ENCODE measurements at places on chromosomes 2 and 18.

DNA sequence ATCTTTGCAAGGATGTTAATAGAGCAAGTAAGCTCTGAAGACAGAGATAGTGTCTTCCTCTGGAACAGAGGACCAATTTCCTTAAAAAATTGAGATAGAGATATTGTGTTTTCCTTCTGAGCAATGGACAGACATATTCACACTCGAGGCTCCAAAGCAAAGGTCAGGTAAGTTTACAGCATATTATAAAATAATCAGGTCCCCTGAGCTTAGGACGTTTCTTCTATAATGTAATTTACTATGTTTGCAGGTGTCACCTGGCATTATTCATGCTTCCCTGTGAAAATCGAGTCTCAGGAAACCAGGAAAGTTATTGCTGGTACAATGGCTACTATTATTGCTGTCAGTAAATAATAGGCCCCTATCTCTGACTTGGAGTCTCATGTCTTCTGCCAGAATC, 1135.8 kb upstream of the ACVR2A start:
- DNase-seq: no peak

DNA sequence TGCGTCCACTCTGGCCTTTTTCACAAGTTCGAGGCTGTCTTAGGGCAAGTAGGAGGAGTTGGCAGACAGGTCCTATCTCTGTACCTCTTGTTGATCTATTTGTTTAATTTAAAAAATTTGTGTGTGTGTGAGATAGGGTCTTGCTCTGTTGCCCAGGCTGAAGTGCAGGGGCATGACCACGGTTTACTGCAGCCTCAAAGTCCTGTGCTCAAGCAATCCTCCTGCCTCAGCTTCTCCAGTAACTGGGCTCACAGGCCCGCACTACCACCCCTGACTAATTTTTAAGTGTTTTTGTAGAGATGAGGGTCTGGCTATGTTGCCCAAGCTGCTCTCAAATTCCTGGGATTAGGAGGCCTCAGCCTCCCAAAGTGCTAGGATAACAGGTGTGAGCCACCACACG, 4.2 kb upstream of the SLC35F6 start:
- DNase-seq: no peak

DNA sequence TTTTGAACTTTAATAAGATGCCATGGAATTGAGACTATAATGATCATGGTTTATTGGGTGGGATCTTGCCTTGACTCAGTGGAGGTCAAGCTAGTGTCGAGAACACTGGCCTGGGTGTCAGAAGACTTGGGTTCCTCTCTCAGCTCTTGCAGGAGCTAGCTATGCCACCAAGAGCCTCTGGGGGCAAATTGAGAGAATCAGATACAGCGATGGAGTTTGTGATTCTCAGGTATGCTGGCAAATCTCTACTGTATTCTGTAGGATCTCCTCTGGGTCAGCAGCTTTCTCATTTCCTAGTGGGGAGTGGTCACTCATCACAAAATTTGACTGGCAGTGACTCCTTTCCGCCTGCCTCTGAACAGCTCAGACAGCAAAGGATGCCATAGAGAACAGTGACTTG, 477.0 kb downstream of the RNF144A start:
- DNase-seq: no peak

GRCh38 chr2:230865766-230866755, 1.3 kb downstream of the ITM2C start:
- DNase-seq: no peak

DNA sequence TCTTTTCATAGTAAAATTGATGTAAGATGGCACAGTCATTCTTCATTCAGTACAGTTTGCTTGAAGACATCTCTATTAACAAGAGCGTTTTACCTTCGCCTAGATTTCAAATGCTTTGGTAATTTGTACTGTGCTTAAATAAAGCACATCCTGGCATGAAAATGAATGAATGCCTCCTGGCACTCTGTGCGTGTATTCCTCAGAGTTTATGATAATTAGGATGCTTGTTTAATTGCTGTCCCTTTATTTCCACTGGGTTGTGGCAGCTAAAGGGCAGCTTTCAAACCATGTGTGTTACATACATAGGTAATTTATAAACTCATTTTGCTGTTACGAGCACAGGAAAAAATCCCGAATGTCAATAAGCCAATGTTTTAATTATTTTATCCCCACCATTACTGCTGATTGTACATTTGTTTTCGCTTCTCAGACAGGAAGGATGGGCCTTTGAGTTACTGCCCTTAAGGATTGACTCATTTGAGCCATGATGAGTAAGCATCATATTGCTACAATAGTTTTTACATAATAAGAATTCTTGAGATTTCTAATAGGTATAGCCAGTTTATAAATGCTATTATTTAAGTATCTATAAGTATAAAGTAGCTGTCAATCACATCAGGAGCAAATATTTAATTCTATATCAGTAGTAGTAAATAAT, 516.5 kb downstream of the XIRP2 start:
- no peak for DNase-seq

GRCh38 chr2:14120376-14120775, 512.1 kb upstream of the LRATD1 start:
- DNase-seq: no peak

- DNase-seq: no peak
Observed at GRCh38 chr2:215275824-215276223, 36.0 kb upstream of the ATIC start.

DNA sequence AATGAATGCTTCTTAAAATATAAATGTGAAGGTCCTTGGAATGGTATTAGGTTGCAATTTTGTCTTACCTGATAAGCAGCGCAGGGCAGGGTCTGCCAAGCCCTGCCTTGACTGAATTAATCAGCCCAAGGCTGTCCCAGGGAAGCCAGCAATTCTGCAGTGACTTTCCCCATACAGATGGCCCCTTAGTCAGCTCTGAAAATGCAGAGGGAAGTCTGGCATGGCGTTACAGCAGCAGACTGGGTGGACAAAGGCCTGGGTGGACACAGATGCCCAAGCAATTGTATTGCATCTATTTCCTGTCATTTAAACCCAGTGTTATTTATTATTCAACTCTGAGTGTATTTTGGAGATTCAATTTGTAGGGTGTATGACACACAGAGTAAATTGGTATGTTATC, 56.6 kb upstream of the NOL4 start:
- no peak for DNase-seq

- DNase-seq: no peak
Observed at GRCh38 chr2:81303321-81303720, 998.8 kb upstream of the LRRTM1 start.

DNA sequence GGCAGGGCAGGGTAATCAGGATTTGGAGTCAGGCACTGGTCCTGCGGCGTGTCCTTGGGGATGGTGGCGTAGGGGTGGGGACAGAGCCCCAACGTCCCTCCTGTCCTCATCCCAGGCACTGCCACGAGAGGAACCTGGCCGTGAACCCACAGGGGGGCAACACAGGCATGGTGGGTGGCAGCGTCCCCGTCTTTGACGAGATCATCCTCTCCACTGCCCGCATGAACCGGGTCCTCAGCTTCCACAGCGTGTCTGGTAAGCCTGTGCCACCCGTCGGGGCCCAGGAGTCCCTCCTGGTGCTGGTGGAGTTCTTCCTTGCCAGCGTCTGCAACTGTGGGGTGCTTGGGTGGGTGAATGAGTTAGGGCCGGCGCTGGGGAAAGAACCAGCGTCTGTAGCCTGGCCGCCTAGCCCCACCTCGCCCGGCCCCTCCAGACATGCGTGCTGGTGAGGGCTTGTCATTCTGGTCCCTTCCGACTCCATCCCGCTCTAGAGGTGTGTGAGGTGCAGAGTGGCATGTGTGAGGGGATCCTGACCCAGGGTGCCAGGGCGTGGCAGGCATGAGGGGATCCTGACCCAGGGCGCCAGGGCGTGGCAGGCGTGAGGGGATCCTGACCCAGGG, 8.0 kb downstream of the D2HGDH start:
- no peak for DNase-seq

- DNase-seq: no peak
Observed at GRCh38 chr2:17615728-17616351, 75.3 kb downstream of the VSNL1 start.

DNA sequence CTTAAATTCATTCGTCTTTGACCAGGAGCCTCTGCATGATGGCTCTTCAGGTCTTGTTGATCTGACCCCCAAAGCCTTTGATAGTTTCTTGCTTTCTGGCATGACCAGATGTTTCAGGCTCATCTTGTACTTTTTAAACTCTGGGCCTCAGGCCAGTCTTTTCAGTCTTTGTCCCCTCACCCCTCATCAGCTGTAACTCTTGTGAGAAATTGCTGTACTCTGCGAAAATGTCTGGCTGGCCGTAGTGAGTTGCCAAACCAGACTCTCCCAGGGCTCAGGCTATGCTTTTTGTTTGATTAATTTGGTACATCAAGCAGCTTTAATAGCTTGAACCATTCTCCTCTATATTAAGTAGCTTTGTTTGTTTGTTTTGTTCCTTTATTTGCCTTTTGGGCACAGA, 75.9 kb downstream of the BABAM2 start:
- DNase-seq: no peak

GRCh38 chr2:16664052-16664731, 1.4 kb downstream of the CYRIA start:
- no peak for DNase-seq

DNA sequence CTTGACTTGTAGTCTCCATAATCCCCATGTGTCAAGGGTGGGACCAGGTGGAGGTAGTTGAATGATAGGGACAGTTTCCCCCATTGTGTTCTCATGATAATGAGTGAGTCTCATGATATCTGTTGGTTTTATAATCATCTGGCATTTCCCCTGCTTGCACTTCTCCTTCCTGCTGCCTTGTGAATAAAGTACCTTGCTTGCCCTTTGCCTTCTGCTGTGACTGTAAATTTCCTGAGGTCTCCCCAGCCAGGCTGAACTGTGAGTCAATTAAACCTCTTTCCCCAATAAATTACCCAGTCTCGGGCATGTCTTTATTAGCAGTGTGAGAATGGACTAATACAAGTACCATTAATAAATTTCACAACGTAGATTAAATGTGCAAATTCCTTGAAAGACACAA, 102.3 kb upstream of the EPB41L5 start:
- DNase-seq: no peak

DNA sequence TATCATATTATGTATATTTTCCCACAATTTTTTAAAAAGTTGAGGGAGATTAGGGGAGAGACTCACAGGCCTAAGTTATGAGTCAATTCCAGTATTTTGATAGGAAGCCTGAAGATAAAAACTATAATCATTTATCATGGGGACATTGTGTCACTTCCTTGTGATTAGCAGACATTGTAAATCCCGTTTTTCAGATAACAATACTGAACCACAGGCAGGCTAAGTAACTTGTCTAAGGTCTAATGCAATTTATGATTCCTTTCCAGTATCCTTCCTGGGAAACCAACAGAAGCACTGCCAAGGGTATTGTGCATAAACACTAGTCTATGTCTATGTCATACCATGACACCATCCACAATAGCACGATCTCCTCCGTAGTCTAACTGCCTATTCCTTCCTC, 235.2 kb upstream of the PIK3C3 start:
- DNase-seq: no peak

GRCh38 chr2:2600366-2600765, 269.3 kb upstream of the MYT1L start:
- no peak for DNase-seq

DNA sequence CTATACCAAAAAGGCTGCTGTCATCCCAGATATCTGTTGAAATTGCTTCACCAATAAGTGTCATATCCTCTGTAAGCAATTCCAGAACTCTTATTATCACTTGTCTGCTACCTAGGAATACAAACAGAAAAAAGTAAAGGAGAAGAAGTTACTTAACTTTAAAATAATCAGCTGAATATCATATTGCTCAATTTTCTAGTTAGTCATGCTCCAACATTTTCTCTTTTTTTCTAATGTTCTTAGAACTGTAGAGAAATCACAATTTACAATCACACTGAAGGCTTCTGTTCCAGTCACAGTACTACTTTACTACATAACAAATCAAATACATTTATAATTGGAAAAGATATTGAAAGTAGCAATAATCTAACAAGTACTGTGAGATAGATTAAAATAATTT, 17.4 kb downstream of the RTTN start:
- DNase-seq: no peak

DNA sequence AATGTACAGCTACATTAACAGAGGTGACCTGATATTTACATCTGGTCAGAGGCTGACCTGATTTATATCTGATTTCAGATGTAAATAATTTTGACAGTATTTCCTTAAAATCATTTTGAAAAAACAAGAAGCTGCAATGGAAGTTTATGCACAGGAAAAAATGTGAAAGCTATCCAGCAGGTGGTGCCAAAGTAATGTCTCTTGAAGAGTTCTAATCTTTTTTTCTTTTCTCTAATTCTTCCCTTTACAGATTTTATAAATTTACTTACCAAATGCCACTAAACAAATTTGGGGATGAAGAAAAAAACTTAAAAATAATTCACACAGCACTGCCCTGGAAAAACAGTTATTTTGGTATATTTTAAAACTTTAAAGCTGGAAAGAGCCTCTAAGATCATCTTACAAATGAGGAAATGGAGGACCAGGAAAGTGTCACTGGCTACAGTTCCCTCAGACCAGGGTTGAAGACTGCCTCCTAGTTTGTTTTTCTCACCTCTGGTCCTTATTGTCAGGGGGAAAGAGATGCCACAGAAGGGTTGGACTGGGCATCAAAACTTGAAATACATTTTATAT, 16.4 kb upstream of the FBLN7 start:
- DNase-seq: peak; percentile 50

DNA sequence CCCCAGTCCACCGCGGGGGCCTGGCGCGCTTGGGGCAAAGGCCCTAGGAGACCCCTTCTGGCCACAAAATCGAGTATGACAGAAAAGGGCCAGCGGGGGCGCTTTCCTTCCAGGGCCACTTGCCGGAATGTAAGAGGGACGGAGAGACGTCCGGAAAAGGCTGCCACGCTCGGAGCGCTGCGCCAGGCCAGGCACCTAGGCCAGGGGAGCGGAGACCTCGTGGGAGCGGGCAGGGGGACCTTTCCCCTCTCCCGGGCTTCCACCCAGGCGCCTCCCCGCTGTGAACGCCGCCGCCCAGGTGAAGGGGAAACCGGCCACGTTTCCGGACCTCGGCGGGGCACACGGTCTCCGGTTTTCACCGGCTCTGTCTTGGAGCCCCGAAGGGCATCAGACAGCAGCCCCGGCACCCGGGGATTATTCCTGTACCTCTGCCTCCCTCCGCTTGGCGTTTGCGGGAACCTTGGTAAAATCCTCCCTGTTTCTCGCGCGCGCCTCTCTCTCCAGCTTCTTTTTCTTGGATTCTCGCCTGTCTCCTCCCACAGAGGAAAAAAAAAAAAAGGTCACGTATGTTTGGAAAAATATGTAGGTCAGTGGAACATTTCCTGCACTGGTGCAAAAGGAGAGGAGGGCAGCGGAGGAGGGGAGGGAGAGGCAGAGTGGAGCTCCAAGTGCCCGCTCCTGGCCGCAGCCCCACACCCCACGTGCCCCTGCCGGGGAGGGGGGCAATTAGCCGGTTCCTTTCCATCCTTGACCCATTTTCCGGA, 1.2 kb upstream of the NPAS2 start:
- DNase-seq: peak; percentile 23

- DNase-seq: no peak
Observed at GRCh38 chr2:183242937-183243336, 118.7 kb downstream of the NUP35 start.

GRCh38 chr2:154240921-154241379, 369.2 kb downstream of the GALNT13 start:
- DNase-seq: no peak
